ENCODE measurements at places on chromosomes 5 and 9. TPM values are rescaled to one million over a fixed set of nuclear protein-coding genes. Genes with fewer than 3 reads are reported as not detected.

GBGT1 gene
- polyA plus RNA-seq = 2.8 TPM

PCDHGC3 gene
- 99.0 TPM for polyA plus RNA-seq

GDNF gene
- polyA plus RNA-seq = not detected

UGCG gene
- 7.9 TPM for polyA plus RNA-seq

ANKRD33B gene
- polyA plus RNA-seq = 3.2 TPM

KDM3B gene
- 27.2 TPM for polyA plus RNA-seq

SPINK6 gene
- polyA plus RNA-seq = not detected

Measured in aorta (tissue), 5 donors.